Stimulated activated CD4-positive, alpha-beta T cell treated with anti-CD3 and anti-CD28 coated beads, Interleukin-12 subunit alpha, Interleukin-12 subunit beta, amount 100 ng/mL, for 4 hours (primary cell): ENCODE measurements at places on chromosomes 1 and 21.
A peak's percentile ranks its signal among the peaks of the same experiment; 100 is the strongest.

DNA sequence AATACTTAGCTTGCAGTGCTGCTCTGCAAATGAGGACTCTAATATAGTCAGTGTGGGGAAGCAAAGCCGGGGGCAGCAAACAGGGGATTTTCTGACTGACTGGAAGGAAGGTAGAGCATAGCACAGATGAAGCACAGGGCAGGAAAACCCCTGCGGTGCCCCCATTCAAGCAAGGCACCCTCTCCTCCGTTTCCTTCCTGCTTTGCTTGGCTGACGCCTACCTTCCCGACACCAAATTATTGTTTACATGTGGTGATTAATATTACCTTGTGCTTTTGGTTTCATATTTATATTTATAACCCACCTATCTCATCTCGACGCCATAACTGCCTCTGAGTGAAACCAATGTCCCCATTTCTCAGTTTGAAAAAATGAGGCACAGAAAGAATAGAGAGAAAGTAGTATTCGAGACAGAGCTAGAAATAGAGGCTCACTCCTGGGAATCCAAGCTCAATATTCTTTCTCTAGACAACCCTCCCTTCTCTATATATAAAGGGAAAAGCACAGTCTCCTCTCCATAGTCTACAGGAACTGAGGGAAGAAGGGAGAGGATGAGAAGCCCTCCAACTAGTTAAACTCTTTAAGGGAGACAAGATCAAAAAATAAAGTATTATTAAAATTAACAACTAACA is 41.3 kb downstream of the PIK3C2B start:
- peak; percentile 60 for DNase-seq

DNA sequence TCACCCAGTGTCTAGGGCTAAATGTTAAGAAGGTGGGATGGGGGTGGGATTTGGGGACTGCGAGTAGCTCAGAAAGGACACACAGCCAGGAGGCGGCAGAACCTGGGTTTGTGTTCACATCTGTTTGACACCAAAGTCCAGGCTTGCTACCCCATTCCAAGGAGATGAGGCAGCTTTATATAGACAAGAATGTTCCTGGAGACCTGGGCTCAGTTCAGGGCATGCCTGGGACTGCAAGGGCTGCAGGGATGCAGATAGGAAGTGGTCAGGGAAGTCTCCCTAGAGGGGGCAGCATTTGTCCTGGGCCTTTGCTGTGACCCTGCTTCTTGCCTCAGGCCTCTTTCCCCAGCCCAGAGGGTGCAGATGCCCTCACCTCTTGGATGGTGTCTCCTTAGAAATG is 16.3 kb downstream of the PADI3 start:
- no peak for DNase-seq

DNA sequence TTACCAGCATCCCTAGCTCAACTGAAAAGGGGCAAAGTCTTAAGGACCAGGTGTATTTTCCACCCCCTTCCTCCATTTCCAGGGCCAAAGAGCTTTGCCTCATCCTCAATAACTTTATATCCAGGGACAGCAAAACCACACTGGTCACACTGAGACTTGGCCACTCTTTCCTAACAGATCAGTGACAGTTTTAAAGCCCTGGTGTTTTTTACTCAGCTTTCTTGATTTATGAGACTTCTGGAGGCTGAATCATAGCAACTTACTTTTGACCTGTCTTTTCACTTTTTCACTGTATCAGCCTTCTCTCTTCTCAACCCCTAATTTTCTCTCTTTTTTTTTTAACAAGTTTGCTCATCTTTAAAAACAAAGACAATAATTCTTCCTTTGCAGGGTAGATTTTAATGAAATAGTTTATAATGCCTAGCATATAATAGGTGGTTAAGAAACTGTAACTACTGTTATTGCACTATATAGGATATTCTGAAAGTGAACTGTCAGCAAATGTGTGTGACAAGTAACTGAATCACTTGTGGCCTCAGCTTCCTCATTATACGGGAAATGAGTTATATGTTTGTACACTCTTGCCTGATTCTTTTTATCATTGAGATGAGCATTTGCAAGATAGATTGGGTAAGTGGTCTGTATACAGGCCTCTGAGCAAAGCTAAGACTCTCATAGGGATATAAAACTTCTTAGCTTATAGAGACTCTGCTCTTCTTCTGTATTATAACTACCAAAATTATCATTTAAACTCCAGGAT is 19.7 kb upstream of the DYNLT5 start:
- DNase-seq: no peak

DNA sequence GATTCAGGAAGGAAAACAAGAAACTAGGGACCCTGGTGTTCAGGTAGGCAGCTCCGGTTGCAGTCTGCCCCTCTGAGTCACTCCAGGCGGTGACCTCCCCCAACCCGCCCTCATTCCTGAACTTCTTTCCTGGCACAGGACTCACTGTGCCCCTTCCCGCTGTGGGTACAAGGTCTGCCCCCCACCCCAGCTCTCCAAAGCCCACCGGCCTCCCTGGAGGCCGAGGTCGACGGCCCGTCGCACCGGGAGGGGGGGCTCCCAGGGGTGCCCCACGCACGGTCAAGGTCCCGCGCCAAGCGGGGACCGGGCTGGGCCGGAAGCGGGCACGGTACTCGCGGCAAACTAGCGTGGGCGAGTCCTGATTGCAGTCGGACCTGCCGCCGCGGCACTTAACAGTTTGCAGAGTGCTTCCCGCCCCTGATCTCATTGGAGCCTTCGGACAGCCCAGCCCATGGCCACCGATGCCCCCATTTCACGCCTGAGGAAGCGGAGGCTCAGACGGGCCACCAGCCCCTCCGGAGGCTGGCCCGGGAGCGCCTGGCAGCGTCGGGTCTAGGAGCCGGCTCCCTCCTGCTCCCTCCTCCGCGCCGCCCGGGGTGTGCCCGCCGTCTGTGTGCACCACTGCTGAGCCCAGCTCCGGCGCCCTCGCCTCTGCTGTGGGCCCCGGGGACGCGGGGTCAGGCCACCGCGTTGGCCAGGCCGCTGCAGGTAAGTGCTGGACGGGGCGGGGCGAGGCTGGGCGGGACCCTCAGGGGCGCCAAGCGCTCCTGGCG is at the start of gene GJB3:
GJB3 (plus strand) TSS at position 144 of the 773 bp plus-strand sequence. CDS start 3,549 bp downstream, outside the sequence.
- no peak for DNase-seq

DNA sequence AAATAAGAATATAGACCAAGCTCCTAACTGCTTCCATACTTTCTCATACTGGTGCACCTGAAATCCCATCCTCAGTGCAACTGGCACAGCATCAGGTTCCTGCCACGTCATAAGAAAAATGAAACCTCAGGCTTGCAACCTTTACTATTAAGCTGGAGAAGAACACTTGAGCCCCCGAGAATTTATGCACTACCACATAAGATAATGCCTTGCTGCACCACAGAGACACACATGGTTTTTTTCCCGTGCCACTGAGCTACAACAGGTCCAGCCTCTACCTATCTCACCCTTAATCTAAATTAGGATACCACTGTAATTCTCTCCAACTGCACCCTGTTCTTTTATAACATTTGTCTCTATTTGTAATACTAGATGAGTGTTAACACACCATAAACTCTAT is 174.5 kb downstream of the DENND1B start:
- DNase-seq: no peak

DNA sequence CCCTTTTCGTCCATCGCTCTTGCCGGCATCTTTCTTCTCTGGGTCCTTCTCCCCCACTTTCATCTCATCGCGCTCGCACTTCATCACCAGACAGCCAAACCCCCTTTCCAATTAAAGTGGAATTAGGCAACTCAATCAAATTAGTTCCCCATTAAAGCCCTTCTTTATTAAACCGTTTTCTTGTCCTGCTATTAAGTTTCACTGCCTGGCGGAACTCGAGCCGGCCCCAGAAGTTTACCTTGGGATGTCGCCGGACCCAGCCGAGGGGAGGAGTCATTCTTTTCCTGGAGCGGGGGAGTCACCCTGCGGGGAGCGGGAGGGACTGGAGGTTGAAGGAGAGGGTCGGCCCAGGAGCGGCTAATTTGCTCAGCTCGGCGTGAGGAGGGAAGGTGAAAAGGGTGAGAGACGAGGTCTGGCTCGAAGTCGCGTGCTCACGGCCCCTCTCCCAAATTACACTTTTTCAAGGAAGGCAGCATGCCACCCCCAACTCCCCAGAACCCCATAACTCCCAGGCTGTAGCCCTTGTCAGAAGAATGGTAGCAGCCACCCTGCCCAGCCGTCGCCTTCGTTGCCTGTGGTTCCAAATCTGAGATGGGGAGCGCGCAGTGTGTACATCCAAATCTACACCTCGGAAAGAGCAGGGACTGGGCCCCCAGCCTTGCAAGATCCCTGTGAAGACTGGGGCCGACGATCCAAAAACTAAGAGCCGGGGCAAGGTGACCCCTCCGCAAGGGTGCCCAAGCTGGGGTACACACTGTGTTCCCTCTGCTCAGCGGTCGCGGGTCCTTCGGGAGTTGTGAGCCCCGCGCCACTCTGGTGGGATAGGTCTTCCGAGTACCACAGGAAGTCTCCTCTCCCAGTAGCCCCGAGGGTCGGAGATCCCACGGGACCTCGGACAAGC is 6.4 kb downstream of the DMRTA2 start:
- DNase-seq: no peak

- DNase-seq: no peak
Measured at GRCh38 chr1:220281159-220281574, 8.9 kb upstream of the RAB3GAP2 start.

GRCh38 chr1:204134103-204134502 is 17.7 kb downstream of the ETNK2 start:
- DNase-seq: no peak

GRCh38 chr1:211816586-211816985 is 14.0 kb downstream of the LPGAT1 start:
- DNase-seq: no peak

DNA sequence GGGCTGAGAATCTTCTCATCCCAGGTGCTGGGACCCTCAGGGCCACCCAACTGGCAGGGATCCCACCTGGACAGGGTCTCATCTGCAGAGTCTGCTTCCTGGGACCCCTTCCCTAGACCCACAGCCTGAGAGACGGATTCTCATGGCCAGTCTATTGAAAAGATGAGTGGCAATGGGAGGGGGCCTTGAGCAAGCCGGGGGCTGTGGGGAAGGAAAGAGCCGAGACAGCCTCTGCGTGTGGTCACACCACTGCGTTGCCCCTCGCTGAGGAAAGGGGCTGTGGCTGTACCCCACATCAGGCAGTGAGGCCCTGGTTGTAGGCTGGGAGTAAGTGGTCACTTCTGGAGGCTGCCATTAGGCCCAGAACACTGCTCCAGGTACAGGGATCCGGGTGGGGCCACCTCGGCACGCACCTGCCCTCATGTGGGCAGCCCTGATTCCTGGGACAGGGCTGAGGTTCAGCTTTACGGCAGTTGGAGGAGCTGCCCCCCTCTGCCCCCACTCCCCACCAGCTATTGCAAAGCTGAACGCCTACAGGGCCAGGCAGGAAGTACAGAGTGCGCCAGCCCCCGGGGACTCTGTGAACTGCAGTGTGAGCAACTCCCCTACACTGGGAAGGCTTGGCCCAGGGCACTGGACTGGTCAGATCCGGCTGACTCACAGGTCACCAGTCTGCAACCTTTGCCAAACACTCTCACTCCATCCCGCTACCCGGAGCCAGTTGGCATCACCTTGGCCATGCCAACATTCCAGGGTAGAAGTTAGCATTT is 106.9 kb downstream of the RIPK4 start:
- no peak for DNase-seq

- DNase-seq: no peak
Measured at GRCh38 chr1:2501041-2501819, 25.1 kb downstream of the PLCH2 start.

DNA sequence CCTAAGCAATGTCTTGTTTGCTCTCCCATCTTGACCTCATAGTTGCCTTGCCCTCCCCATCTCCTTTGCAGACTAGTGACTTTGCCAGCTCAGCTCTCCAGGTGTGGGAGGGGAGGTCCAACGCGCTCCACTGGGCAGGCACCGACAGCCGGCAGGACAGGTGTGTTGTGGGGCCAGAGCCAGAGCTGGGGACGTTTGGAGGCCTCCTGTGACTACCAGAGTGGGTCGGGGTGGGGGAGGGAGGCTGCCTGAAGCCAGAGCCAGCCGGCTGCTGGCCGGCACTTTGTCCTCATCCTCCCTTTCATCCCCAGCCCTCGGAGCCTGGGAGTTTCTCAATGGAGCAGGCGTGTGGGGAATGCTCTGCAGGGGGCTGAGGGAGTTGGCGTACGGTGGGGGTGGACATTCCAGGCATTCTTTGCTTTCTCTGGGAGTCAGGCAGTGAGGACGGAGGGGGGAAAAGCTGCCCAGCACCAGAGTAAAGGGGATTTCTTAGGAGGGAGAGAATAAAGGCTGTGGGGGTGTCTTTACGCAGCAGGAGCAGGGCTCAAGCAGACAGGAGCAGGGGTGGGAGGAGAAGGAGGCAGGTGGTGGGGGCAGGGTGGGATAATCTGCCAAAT is 20.2 kb downstream of the NUAK2 start:
- no peak for DNase-seq

DNA sequence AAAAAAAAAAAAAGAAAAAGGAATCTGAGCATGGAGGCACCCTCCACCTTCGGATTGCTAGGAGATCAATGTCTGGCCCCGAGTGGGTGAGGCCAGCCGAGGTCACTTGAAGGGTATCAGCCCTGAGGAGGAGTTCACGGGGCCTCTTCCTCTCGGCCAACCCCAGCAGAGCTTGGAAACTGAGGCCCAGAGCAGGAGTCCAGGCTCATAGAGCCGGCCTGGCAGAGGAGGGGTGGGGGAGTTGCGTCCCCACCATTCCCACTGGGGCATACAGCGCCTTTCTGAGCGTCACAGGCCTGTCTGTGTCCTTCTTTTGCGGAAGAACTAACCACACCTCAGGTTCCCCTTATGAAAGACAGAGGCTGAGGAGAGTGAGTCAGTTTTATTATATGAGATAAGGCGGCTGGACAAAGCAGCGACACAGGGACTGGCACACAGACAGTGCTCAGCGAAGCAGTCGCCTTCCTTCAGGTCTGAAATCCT is 17.1 kb upstream of the EPHA2 start:
- no peak for DNase-seq

- DNase-seq: no peak
Measured at GRCh38 chr1:234509457-234510328, 30.7 kb upstream of the TARBP1 start.

GRCh38 chr1:216523449-216524190 is 100.4 kb upstream of the USH2A start:
- no peak for DNase-seq

DNA sequence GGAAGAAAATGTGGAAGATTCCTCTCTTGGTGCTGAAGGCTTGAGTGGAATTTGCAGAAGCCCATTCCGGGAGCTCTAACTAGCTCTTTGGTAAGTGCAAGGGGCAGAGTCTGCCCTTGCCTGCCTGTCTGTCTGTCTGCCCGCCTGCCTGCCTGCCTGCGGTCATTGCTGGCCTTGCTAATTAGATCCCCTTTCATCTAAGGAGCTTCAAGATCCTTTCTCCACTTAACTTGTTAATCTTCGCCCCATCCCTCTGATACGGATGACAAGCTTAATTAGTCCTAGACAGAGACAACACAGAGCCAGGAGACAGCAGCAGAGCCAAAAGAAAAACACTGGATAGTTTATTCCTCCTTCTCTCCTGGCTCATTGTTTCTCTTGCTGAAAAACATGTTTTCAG is 80.2 kb upstream of the GADD45A start:
- no peak for DNase-seq

- no peak for DNase-seq
Measured at GRCh38 chr21:25903607-25904006, 168.8 kb downstream of the GABPA start.

- DNase-seq: no peak
Measured at GRCh38 chr1:51622455-51622913, 5.6 kb downstream of the OSBPL9 start.

- no peak for DNase-seq
Measured at GRCh38 chr1:22221233-22221780, 78.4 kb upstream of the WNT4 start.
